Spleen (tissue), 13 donors: ENCODE measurements at places on chromosomes 16 and 17. TPM values are rescaled to one million over a fixed set of nuclear protein-coding genes. Genes with fewer than 3 reads are reported as not detected.

- DNase-seq, result peak; percentile 96
These were observed 853 bp upstream of the PDK2 start for GRCh38 chr17:50094243-50094752.

- DNase-seq, result peak; percentile 97
These were observed at the start of gene SPECC1 for GRCh38 chr17:20009302-20010098. Gene SPECC1, plus strand, starts transcription at chr17:20009359. Its CDS starts 87,293 bp downstream, at chr17:20096652.

DNA sequence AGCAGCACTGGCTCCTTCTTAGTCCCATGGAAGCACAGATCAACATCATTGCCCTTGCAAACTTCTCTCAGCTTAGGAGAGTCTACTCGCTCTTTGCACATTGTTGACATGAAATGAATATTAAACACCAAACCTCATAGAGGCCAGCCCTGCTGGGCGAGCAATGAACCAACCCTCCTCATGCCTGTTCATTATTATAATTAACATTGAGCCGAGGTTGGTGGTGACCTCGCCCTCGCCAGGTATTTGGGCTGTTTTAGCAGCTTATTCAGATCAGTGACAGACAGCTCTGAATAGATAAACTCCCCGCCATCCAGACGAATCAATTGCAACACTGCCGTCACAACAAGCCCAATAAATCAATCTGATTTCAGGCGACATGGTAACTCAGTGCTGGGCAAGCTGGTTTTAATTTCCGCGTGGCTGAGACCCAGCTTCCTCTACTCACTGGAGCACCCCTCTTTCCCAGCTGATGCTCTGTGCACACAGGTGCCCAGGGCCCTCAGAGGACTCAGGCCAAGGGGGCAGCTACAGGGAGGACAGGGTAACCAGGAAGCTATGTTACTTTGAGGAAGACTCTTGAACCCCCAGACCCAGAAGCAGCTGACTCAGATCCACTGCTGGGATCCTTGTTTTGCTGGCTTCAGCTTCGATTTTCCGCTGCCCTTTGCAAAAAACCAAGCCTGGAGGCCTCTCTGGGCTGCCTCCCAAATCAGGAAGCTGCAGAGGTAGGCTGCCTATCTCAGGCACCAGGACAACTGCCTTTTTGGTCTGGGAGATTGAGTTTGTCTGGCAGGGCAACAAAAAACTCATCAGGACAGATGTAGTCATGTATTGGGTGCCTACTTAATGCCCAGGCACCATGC, 10.7 kb upstream of the SEZ6 start:
- no peak for DNase-seq

GRCh38 chr16:57619606-57620334, 8.7 kb upstream of the ADGRG1 start:
- DNase-seq, result peak; percentile 67

GRCh38 chr16:563072-563644, 3.0 kb downstream of the PRR35 start:
- no peak for DNase-seq

GRCh38 chr17:76700617-76701470, 9.9 kb downstream of the MXRA7 start:
- DNase-seq, result no peak

GRCh38 chr16:66231452-66232160, 134.9 kb upstream of the CDH5 start:
- no peak for DNase-seq

DNA sequence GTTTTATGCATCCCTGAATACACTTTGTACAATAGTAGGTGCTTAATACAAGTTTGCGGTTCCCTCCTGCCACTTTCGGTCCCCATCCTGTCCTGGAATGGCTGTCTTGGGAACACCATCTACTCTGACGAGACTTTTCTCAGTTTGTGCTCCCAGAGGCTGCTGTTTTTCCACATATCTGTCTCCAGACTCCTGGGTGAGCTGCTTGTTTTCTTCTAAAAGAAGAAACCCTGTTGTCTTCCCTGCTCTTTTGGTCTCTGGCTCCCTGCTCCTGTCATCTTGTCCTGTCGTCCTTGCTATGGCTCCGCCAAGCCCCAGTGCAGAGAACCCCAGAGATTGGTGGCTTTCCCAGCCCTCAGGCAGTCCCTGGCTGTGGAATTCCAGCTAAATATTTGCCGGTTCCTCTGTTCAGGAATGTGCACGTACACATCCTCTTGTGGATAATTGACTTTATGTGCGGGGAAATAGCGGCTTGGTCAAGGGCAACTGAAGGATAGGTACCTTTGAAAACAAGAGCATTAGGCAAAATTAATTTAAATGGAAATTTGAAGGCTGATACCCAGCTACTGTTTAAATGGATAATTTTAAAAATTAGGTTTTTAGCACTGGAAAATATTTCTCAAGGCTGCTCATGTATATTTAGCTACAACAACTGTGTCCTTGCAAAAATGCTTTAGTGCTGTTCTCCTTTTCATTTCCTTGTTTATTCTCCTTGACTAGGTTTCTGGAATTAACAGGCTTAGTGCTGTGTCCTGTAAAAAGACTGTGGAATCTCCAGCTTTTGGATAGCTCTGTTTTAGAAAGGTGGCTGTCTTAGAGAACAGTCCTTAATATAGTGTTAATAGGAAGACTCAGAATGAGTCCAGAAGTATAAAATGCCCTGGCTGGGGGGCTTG, 50.2 kb upstream of the SLC12A3 start:
- no peak for DNase-seq

DNA sequence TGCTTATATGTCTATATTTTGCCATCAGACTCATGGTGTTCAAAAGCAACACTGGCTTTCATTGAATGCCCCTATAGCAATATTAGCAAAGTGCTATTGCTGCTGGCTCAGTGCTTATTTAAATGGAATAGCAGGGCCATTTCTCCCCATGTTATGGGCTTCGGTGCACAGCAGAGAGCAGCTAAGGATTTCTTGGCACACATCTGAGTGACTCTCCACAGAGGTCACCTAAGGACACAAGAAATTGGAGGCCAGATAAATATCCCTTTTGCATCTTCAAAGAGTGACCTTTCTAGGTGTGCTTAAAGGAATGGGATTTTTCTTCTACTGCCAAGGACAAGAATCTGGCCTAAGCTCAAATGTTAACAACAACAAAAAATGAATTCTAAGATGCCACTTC, 751.8 kb downstream of the CDH11 start:
- DNase-seq, result no peak

Gene BAIAP3
- 6.7 TPM for total RNA-seq

Gene ITGA2B
- total RNA-seq, result 36.2 TPM

Gene IRX3
- not detected for total RNA-seq

Gene PRKCB
- total RNA-seq, result 284 TPM

Gene RRAD
- total RNA-seq, result 1.5 TPM

Gene ZNF768
- 17.2 TPM for total RNA-seq

Gene C16orf86
- 17.3 TPM for total RNA-seq

Gene SLC38A8
- not detected for total RNA-seq

Gene SHISA9
- 0.06 TPM for total RNA-seq

Gene THUMPD1
- total RNA-seq, result 63.1 TPM
